Stimulated activated CD8-positive, alpha-beta memory T cell treated with anti-CD3 and anti-CD28 coated beads, Interleukin-4, amount 100 ng/mL, for 48 hours (primary cell): ENCODE measurements at places on chromosomes 7 and 10.

DNA sequence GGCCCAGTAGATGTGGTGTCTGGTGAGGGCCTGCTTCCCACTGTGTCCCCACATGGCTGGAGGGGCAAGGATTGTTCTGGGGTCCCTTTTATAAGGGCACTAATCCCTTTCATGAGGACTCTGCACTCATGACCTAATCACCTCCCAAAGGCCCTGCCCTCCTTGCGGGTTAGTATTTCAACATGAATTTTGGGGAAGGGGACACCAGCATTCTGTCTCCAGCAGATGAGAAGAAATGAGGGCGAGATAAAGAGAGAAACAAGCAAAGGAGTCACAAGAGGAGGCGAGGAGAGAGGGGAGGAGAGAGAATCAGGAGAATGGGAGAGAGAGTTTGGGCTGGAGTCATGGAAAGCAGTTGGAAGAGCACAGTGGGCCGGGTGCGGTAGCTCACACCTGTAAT, 83.7 kb downstream of the C10orf105 start:
- DNase-seq: no peak

DNA sequence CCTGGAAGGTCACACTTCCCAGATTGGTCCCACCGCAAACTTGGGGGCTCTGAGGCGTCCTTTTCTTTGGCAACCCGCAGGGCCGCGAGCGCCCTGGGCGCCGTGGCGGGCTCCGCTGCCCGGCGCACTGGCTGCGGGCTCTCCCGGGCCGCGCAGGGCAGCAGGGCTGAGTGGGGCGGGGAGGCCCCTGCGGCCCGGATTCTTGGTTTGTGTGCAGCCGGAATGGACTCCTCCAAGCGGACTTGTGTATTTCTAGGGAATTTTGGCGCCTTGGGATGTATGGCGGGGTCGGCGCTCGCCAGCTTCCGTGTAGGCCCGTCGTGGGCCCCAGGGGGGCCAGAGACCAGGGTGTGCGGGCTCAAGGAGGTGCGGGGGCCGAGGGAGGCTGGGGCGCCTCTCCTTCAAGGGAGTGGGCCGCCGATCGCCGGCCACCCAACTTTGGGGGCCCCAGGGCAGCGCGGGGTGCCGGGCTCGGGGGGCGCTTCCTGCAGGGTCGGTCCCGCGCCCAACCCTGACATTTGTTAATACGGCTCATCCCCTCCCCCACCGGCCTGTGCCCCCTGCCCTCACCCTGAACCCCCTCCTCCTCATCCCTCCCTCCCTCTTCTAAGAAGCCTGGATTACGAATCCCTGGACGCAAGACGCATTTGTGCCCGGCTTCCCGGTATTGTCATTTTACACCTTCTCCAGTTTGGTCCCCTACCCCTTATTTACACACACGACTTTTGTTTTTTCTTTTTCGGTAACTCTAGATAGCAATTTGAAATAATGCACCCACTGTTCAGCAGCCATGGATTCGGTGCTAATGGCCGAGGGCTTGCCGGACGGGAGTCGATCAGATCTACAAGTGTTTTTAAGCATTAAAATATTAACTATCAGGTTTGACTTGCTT, 2.5 kb downstream of the TCF7L2 start:
- DNase-seq: no peak

DNA sequence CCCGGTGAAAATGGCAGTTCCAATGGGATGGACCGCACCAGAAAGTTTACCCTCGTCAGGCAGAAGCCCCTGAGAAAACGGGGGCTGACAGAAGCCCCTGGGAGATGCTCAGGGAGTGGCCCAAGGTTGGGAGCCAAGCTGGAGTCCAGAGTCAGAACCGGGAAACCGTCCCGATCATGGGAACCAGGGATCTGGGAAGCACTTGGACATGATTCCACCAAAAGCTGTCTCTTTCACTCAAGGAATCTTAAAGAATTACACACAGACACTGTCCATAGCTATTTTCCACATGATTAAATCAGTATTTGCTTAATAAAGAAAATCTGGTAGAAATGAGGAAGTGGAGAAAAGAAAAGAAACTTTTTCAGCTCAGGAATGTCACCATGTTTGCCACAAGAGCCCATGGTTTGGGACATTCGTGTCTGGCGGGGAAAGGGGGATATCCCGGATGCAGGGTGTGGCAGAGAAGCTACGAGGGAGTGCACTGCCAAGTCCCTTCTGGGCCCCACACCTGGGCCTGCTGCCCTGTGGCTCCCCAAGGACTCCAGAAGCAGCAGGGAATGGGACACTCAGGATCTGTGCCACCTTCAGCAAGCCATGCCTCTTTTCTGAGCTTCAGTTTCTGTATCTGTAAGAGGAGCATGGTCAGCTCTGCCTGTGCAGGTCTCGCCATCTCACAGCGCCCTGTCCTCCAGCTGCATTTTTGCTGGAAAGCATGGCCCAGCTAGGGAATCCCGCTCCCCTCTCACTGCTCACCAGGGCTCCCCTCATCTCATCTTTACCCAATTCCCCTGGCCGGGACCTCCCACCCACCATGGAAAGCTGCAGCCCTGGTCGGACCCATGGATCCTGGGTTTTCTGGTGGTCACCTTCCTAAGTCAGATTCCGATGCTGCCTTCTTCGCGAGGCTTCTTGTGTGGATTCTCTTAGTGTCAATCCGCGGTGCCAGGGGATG, 225.1 kb upstream of the GRB10 start:
- DNase-seq: no peak

DNA sequence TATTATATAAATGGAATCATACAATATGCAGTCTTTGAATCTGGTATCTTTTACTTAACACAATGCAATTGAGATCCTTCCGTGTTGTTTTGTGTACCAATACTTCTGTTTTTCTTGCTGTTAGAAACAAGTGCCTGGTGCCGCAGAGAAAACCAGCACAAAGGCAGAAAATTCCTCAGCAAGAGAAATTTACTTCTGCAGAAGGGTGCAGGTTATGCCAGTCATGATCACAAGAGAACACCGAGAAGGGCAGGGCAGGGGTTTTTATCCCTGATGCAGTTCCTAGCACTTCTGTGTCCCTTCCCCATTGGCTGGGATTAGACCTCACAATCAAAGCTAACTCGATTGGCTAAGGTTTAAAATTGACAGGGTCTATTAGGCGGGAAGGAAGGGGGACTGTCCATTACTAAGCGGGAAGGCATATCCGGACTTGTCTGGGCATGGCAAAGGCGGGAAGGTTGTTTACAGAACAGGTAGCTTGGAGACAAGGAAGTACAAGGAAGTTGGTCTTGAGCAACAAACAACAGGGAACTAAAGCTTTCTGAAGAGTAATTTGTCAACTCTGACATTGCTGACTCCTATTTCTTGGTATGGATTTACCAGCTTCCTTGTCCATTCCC, 2.4 kb upstream of the ZNF33B start:
- no peak for DNase-seq

DNA sequence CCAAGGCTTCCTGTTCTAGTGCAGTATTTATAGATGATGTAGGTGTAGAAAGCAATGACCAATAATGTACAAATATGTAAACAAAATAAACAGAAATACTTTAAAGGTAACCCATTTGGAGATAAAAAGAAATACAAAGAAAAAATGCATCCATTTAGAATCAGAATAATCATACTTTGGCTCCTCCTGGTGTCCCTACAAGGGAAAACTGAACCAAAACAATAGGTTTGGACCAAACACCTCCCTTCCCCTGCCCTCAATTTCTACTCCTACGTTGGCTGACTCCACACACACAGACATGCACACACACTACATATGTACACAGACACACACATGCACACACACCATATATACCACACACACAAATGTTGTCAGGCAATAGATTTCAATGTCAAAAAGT, 36.0 kb downstream of the C10orf143 start:
- no peak for DNase-seq

GRCh38 chr10:10967581-10968256, 50.0 kb upstream of the CELF2 start:
- no peak for DNase-seq

- no peak for DNase-seq
These were observed 54.3 kb downstream of the INSYN2A start for GRCh38 chr10:127142136-127142535.

DNA sequence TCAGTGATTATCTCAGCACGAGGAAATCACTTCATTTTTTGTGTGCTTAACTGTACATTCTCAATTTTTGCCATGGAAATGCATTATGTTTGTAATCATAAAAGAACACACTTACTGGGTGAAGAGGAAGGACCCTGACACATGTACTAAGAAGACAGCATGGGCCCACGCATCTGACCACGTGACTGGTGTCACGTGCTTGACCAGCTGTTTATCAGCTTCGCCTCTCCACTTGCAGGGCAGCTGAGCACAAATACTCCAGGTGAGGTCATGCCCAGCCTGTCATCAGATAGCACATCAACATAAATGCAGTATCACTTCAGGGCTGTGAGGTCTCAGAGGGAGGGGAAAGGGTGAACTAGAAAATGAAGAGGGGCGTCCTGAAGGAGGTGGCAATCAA, 179.8 kb downstream of the EBF3 start:
- DNase-seq: no peak

GRCh38 chr10:17109046-17109445, 20.6 kb downstream of the CUBN start:
- DNase-seq: no peak

GRCh38 chr10:70487824-70488223, 9.3 kb downstream of the PALD1 start:
- DNase-seq: no peak

GRCh38 chr10:109912335-109913281, 10.7 kb downstream of the XPNPEP1 start:
- no peak for DNase-seq

DNA sequence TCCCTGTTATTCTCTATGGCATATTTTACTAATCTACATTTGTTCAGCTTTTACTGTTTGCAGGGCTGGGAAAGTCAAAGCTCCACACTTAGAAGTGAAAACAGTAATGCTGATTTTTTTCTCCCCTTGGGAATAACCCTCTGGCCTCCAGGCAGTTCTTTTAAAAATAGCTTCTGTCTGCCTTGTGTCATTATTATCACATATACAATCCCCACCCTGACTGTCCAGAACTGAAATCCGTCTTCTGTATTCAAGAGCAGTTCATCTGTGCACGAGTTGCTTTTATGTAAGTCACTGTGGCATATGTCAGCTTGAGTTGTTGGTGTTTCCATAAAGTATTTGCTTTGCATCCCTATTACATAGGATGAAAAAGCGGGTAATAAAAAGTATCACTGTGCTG, 1221.1 kb upstream of the CELF2 start:
- DNase-seq: no peak

- no peak for DNase-seq
These were observed 109.4 kb downstream of the TMEM26 start for GRCh38 chr10:61343796-61344195.

GRCh38 chr7:411677-412312, 107.9 kb downstream of the PDGFA start:
- DNase-seq: no peak

DNA sequence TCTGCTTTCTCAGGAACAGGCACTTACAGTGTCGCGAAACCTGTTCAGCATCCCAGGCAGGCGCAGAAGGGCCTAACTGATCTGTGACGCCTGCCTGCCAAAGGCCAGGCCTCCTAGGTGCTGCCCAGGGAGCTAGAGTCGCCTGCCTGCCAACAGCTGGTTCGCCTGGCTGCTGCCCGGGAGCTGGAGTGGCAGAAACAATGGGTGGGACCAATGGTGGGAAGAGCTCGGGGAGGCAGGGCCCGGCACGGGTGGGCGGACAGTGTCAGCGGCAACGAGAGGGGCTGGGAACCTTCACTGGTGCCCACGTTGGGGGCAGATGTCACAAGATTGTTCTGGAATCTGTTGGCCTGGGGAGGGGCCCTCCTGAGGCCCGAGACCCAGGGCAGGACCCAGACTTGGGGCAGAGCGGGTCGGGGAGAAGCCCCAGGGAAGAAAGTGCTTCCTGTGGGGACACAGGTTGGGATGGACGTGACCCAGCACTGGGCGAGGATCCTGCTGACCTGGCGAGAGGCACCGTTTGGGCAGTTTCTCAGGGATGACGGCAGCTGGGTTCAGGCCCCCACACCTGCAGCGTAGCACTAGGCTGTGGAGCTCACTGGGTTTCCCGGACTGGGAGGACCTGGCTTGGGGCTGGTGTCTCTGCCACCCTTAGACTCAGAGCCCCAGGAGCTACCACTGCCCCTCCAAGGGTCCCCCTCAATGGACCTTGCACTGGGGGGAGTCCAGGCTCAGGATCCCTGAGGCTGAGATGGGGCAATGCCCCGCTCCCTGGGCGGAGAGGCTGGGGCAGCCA, 181.8 kb downstream of the ELFN1 start:
- no peak for DNase-seq

GRCh38 chr10:112695539-112695938, 248.5 kb downstream of the VTI1A start:
- no peak for DNase-seq

DNA sequence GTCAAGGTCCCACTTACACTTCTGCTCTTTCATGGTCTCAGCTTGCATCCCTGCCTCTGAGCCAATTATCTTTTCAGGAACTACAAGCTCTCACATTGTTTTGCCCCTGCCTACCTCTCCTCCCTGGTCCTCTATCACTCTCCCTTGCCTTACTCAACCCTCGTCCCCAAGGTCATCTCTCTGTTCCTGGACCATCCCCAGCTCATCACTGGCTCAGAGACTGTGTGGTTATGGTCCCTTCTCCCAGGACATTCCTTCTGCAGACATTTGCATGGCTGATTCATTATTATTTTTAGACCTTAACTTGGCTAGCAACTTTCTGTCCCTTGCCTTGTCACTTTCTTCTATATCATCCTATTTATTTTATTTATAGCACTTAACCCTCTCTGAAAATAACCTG, 17.8 kb upstream of the GPAM start:
- no peak for DNase-seq

DNA sequence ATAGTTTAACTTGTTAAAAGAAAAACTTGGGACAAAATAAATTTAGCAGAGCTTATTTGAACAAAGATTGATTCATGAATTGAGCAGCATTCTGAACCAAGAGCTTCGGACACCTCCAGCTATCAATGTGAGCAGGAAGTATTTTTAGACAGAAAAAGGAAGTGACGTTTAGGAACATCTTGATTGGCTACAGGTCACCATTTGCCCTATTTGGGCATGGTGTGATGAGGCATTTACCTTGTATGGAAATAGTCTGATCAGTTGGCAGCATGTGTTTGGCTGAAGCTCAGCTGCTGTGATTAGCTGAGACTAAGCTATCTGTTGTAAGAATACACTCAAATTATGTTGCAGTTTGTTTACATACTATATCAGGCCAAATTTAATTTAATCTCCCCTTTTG, 185.1 kb downstream of the ATRNL1 start:
- DNase-seq: no peak

- no peak for DNase-seq
These were observed 21.5 kb upstream of the AKR1B10 start for GRCh38 chr7:134505856-134506255.

DNA sequence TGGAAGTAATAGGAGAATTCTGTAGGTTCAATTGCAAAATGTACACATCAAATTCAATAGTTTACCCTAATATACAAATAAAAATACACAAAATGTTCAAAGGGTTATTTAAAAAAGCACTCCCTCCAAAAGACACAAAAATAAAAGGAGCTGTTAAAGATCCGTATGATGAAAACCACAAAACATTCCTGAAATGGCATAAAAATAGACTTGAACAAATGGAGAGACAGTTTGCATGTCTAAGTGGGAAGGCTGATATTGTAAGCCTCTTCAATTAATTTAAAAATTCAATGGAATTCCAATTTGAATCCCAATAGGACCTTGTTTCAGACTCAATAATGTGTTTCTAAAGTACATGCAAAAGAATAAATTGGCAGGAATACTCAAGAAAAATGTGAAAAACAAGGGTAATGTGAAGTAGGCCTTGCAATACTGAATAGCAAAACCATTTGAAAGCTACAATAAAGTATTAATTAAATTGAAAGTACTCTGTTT, 38.0 kb upstream of the INSYN2A start:
- no peak for DNase-seq

- DNase-seq: no peak
These were observed 7.7 kb downstream of the DRGX start for GRCh38 chr10:49388161-49388560.
